ENCODE measurements at places on chromosomes 6 and 20.

- DNase-seq: no peak
Observed at GRCh38 chr20:45452238-45452637, 17.3 kb upstream of the WFDC2 start.

- DNase-seq: no peak
Observed at GRCh38 chr20:4245542-4245941, 230.2 kb upstream of the RNF24 start.

GRCh38 chr6:85865420-85866369 is 223.0 kb upstream of the SYNCRIP start:
- peak; percentile 2 for DNase-seq

DNA sequence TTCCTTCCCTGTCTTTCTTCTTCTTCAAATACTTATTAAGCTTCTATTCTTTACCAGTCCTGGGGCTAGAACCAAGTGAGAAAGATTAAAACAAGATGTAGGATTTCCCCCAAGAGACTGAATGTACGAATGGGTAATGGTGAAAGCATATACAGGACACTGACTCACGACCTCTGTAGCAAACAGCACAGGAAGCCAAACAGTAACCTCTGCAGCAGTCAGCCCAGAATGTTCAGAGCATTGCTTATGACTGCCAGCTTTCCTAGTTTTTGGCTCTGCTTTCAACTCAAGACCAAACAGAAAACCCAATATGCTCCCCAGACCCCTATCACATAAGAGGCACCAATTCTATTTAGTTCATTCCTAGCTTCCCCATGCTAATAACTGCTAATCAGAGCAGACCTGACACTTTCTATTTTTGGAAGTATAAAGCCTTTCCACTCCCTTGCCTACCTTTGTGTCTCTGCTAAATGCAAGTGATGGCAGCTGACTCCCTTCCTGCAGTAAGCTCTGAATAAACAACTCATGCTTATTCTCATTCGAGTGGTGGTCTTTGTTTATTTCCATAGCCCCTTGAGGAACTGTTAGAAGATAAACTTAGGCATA is 690.6 kb downstream of the EPM2A start:
- no peak for DNase-seq

DNA sequence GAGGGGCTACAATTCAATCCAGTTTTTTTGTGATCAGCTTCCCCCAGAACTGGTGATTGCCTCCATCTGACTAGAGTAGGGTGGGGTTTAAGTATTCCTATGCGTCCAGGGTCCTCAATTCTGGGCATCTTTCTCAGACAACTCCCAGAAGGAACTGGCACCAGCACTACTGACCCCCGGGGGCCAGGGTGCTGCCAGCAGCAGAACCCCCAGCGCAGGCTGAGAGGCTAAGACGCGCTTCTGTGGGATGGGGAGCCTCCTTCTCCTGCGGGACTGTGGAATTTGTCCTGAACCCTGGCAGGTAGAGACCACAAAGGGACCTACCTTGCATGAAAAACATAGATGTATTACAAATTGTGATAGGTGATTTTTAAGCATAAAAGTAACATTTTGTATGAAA is 124.4 kb downstream of the PACRG start:
- DNase-seq: no peak

DNA sequence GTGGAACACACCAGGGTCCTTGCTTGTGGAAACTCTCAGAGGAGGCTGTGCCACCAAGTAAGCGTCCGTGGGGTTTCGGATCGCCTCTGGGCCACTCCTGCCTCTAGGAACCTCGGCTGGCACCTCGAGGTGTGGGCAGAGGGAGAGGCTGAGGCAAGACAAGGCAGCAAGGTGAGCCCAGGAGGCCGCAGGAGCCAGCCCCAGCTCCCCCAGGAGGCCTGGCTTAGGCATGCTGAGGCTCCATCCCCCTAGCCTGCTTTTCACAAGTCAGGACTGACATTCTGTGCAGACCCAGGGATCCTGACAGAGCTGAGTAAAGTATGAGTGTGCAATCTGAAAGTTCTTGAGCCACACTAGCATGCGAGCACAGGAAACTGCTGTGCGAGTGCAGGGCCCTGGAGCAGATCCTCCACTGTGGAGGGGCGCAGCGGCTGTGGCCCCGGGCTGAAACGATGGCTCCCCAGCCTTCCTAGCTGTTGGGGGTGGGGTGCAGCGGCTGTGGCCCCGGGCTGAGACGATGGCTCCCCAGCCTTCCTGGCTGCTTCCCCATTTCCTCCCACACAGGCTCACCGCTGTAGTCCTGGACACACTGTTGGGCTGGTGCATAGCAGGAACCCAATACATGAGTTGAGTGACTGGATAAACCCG is 75.2 kb upstream of the CD93 start:
- DNase-seq: no peak

GRCh38 chr6:158467923-158468322 is 92.0 kb upstream of the TMEM181 start:
- peak; percentile 16 for DNase-seq

DNA sequence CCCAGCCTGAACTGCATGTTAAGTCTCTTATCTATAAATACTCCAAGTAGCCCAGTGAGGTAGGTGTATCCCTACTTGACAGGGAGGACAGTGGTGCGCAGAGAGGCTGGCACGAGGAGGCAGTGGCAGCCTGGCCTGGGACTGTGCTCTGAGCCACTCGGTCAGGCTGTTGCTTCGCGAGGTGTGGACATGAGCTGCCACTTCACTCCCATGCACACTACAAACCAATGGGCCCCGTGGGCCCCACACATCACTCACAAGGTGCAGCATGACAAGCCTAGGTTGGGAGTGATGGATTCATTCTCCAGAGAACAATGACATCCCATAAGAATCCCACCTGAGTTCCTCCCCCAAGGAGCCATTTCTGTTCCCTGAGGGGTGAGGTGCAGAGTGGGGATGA is 54.9 kb downstream of the TMEM242 start:
- no peak for DNase-seq

DNA sequence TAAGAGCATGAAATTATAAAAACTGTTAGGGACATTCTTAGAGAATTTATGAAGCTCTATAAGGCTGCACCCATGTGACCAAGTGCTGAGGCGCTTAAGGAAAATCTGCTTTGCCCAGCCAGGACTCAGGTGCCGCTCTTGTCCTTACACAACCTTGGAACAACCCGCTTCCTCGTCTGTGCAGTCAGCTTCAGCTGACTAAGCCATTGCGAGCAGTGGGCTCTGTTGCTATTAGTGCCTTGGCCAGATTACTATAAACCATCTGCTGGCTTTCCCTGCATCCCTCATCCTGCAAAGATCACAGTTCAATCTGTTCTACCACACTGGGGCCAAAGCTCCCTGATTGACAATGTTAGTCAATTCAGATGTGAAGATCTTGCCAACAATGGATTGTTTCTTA is 89.1 kb upstream of the E2F3 start:
- DNase-seq: no peak

- no peak for DNase-seq
Observed at GRCh38 chr20:10609276-10609675, 64.5 kb downstream of the JAG1 start.

GRCh38 chr6:159012201-159012600 is 12.2 kb upstream of the RSPH3 start:
- no peak for DNase-seq

GRCh38 chr20:33552519-33552918 is 62.6 kb downstream of the CBFA2T2 start:
- DNase-seq: no peak

DNA sequence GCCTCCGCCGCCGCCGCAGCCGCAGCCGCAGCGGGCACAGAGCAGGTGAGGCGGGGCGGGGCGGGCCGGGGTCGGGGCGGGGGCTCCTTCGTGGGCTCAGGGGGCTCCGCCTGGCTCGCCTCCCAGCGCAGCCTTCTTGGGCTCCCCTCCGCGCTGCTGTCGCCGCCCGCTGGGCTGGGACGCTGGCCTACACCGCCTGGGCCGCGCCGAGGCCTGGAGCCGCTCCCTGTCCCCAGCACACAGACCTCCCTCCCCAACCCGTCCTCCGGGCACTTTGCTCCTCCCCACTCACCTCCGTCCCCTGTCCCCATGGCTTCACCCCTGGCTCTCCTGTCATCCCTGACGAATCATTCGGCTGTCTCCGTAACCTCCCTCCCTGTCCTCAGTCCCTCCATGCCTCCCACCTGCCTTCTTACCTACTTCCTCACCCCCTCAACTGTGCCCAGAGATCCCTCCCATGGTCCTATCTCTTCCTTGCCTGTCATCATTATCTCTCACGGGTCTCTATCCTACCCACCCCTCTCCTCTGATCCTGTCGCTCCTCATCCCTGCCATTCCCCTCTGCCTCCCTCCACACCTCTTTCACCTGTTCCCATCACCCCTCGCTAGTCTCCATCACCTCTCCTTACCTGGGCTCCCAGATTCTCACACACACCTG is 512 bp downstream of the TTBK1 start:
- DNase-seq: no peak

DNA sequence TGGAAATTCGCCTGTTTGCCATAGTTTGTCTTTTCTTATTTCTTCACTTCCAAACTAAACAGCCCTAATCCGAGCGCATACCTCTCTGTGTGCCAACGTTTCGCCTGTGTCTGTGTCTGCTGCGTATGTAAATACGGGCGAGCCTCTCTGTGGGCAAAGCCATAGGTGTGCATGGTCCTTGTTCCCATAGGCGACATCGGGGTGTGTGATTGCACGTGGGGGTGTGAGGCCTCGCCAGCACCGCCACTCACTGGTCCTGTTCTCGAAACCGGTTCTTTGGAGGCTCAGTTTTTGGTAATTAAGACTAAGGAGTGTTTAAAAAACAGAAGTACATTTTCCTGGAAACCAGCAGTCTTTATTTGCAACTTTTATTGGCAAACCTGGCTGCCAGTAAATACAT is 6.0 kb upstream of the FOXC1 start:
- DNase-seq: no peak

DNA sequence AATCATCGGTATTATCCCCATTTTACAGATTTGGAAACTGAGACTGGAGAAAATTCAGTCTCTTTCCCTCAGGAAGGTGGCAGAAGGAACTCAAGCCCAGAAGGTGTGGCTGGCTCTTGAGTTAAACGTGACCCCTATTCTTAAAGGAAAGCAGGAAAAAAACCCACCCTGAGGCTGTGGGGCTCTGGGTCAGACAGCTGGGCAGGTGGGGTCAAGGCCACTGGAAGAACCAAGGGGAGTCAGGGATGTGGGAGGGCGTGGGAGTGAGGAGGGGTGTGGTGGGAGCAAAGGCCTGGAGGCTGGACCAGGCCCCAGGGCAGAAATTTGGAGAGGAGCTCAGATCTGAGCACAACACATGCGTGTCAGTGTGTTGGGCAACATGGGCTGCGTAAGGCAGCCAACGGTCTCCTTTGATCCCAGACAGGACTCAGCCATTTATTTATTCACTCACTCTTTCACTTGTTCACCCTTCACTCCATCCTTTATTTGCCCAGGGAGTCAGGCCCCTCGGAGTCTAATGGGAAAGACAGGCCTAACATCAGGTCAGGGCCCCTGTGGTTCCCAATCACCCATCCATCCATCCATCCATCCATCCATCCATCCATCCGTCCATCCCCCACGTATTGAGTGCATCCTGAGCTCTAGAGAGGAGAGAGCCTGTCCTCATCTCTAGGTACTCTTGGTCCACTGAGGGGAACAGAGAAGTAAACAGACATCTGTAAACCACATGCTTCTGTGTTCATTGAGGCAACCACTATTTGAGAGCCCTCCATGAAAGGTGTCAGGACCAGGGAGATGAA is 165.0 kb downstream of the VEGFA start:
- no peak for DNase-seq

DNA sequence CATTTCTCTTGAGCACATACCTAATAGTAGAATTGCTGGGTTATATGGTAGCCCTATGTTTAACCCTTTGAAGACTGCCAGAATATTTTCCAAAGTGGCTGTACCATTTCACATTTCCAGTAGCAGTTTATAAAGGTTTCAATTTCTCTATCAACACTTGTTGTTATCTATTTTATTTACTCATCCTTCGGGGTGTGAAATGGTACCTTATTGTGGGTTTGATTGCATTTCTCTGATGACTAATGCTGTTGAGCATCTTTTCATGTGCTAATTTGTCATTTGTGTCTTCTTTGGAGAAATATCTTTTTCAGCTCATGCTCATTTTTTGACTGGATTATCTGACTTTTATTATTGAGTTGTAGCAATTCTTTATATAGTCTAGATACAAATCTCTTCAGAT is 5.4 kb downstream of the ENPP4 start:
- DNase-seq: no peak

GRCh38 chr6:130517444-130517931 is 151.7 kb downstream of the TMEM200A start:
- DNase-seq: no peak

- DNase-seq: no peak
Observed at GRCh38 chr6:138498629-138499302, 528 bp downstream of the NHSL1 start.

DNA sequence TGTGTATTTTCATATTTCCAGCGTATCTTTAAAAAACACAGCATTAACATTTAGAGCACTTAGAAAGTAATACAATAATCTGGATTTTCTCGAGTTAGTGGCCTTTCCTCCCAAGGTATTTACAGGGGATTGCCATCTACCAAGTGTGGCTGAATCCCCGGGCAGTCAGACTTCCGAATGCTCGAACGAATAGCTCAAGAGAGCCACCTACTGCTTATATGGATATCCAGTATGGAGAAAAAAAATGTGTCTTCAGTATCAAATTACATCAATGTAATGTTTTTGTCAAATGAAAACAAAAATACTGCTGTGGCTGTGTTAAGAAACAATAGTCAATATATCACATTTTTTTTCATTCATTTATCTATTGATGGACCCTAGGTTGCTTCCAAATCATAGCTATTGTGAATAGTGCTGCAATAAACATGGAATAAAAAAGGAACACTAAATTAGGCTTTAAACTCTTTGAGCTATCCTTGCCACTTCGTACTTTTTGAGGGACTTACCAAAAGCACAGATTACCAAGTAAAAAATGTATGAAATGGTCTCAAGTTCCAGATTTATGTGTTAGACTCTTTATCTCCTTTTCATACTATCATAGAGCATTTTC is 654.5 kb upstream of the PTCHD4 start:
- DNase-seq: no peak

GRCh38 chr6:142783499-142783898 is 161.5 kb downstream of the HIVEP2 start:
- no peak for DNase-seq

- DNase-seq: no peak
Observed at GRCh38 chr6:28090917-28091586, 10.7 kb downstream of the ZNF165 start.

GRCh38 chr20:58139849-58140786 is 88.3 kb downstream of the ANKRD60 start:
- no peak for DNase-seq

DNA sequence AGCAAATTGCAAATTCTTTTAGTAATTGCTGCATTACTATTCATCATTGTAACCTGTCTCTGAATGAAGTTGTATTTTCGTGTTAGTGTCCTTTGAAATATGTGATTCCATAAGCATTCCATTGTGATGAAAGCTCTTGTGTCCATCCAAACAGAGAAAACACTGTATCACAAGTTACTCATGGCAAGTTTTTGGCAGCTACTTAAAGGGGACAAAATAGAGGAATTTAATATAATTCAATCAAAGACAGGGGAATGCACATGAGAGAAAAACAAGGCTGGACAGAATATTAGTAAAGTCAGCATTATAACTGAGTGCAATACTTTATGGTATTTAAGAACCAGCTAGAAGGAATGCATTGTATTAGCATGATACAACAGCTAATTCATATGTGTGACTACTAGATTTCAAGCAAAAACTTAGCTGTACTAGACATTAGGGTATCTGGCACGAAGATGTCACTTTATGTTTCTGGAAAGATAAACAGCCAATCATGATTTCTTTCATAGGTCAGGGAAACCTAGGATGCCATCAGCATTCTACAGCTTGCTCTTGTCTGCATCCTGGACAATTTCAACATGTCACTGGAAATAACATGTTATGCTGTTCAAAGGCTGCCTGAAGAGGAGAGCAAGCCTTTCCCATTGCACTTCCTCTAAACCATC is 270.6 kb upstream of the MARCKS start:
- no peak for DNase-seq

- no peak for DNase-seq
Observed at GRCh38 chr6:139820210-139820609, 445.8 kb upstream of the CITED2 start.

All from NCI-H2107 (cell line).